ENCODE measurements at places on chromosomes 3 and 15.

DNA sequence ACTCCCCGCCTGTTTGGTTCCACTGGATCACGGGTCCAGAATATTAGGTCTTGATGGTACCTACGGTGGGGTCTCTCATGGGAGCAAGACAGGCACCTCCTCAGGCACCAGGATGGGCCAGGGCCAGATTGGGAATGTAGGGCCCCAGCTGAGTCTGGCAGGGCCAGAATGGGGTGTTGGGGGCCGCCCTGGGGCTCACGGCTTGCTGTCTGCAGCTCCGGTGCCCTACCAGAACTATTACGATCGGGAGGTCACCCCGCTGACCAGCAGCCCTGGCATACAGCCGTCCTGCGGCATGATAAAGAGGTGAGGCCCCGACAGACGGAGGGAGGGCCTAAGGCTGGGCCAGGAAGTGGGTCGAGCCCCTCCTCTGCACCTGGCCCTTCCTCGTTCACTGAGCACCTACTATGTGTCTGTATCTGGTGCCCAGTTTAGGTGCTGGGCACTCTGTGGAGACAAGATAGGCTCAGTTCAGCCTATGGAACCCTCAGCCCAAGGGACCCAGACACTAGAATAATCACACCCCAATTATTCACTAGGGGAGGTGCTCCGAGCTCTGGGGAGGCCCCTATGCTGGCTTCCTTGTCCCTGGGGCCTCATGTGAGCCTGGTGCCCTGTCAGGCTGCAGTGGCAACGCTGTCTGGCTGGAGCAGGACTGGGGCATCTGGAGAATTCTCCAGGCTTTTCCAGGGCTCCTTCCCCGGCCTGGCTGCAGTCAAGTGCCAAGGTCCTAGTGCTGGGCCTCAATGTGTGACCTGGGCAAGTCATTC, 37.9 kb downstream of the PSTPIP1 start:
- no peaks in the 10 kb centered on the region for H3K27me3 ChIP-seq
- DNase-seq, result peak; percentile 36
- no peak overlapping the region for H3K27ac ChIP-seq
- no peaks in the 10 kb centered on the region for H3K36me3 ChIP-seq
- peaks cover 18% of the 10 kb centered on the region for H3K4me1 ChIP-seq

GRCh38 chr15:68783226-68784058, 37.3 kb downstream of the ANP32A start:
- no peak for DNase-seq
- H3K36me3 ChIP-seq, result peaks cover 85% of the 10 kb centered on the region
- H3K27me3 ChIP-seq, result no peaks in the 10 kb centered on the region

DNA sequence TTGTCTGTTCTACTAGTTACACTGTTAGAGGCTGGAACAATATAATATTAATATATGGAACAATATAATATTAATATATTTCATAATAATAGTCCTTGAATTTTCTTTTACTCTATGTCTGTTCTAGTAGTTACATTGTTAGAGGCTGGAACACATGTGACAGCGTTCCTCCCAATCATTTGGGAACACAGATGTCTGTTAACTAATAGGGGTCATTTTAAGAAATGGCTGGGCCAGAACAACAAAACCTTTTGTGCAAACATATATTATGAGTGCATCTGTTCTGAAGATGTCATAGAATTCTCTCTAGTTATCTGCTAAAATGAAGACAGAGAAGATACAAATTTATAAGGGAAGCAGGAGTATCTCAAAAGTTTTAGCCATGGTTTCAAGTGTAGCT, 114.0 kb upstream of the PDZRN3 start:
- H3K27me3 ChIP-seq, result no peaks in the 10 kb centered on the region
- H3K36me3 ChIP-seq, result no peaks in the 10 kb centered on the region
- no peaks in the 10 kb centered on the region for H3K4me1 ChIP-seq
- no peak overlapping the region for H3K4me3 ChIP-seq
- no peak overlapping the region for H3K27ac ChIP-seq

DNA sequence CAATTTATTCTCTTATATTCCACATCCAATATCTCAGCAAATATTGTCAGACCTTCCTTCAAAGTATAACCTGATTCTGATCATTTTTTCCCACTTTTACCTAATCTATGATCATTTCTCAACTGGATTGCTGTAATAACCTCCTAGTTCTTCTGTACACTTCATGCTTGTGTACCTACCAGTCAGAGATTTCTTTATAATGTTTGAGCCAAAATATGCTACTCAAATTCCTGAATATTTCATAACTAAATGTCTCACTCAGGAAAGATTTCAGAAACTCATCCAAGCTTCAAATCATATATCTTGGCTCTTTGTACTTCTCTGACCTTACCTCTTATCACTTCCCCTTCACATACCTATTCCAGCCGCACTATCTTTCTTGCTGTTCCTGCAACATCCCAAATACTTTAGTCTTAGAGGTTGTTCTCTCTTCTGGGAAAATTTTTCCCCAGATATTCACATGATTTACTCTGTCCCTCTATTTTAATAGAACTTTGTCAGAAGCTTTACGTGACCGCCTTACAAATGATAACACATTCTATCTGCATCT, 20.0 kb downstream of the BCHE start:
- H3K4me1 ChIP-seq, result no peaks in the 10 kb centered on the region
- H3K27me3 ChIP-seq, result no peaks in the 10 kb centered on the region
- no peaks in the 10 kb centered on the region for H3K36me3 ChIP-seq
- no peak overlapping the region for H3K4me3 ChIP-seq
- H3K27ac ChIP-seq, result no peak overlapping the region
